Umbilical cord (tissue), 2 donors: ENCODE measurements at places on chromosomes 3 and 15. TPM values are rescaled to one million over a fixed set of nuclear protein-coding genes. Genes with fewer than 3 reads are reported as not detected.
A peak's percentile ranks its signal among the peaks of the same experiment; 100 is the strongest.

- peak; percentile 86 for DNase-seq
Measured at GRCh38 chr3:32493437-32494414, 8.9 kb downstream of the CMTM6 start.

- peak; percentile 75 for DNase-seq
Measured at GRCh38 chr15:85854345-85855097, 59.8 kb upstream of the KLHL25 start.

- DNase-seq, result no peak
Measured at GRCh38 chr15:75995611-75996010, 16.6 kb downstream of the NRG4 start.

DNA sequence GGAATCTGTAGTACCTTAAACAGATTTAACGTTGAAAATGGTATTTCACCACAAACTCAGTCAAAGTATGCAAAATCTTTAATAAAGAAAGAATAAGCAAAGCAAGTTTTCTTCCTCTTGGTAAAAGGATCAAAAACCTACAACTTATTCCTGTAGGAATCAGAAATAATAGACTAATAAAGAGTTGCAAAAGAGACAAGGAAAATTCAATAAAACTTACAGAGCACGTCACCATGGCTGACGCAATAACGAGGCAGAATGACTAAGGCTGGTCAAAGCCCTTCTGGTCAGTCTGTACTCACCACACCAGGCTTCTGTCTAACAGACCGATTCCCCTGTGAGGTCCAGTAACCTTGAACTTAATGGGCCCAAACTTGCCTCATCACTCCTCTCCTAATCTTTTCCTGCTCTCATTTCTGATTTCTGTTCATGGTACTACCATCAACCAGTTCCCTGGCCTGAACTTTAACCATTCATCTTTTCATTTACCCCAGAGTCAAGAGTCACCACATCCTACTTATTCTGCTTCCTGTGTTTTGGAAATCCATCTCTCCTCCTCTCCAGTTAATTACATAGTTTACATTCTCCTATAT is 5.0 kb downstream of the MASP1 start:
- DNase-seq, result no peak

GRCh38 chr3:173140986-173141385 is at the start of gene SPATA16:
TSS of gene SPATA16 (minus strand) at chr3:173141235. CDS start at chr3:173117731, 23,504 bp downstream.
- DNase-seq, result no peak

GRCh38 chr3:108493862-108494261 is 16.5 kb downstream of the MYH15 start:
- DNase-seq, result no peak

- DNase-seq, result no peak
Measured at GRCh38 chr15:73324496-73325170, 44.1 kb downstream of the HCN4 start.

DNA sequence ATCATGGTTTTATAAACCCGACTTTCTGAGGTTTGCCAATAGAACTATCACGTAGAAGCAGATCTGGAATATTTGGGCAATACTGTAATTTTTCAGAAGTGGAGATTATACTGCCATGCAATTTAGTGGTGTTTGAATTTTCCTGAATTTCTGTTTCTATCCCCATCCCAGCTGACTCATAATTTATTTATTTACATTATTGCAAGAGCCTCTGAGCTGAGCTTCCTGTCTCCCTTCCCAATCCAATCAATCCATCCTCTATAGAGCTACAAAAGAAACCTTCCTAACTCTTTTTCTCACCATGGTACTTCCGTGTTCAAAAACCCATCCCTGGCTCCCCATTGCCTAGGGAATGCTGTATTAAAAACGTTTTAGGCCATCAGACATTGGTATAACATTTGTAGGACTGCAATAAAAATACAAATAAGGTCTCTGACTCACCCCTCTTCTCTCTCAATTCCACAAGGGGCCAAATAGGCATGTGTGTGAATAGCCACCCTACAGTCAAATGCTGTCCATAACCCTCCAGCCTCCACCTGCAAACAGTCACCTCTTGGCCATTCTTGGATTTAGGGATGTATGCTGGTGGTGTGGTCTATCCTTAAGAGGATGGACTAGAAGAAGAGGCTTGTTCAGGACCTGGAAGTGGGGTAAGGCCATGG is 190.7 kb downstream of the CD47 start:
- DNase-seq, result no peak

The LARP6 gene
- total RNA-seq, result 34.7 TPM

The TRIM59 gene
- total RNA-seq, result 20.2 TPM

- DNase-seq, result no peak
Measured at GRCh38 chr3:152885076-152885475, 50.1 kb downstream of the P2RY1 start.

- no peak for DNase-seq
Measured at GRCh38 chr3:100609963-100610362, 562 bp downstream of the ADGRG7 start.

DNA sequence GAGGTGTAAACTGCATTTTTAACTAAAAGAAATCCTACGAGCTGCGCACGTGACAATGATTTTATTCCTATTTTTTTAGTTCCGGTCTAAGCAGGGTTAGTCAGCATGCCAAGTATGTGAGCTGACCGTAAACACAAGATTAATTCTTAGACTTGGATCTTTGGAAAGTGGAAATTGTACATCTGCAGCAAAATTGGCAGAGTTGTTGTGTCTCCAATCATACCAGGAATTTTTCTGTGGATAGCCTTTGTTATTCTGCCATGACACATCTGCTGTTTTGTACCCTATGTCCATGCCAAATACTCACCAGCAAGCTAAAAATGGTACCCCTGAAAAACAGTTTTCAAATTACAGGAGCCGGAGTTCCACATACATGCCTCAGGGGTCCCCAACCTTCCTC is 562.5 kb downstream of the UNC13C start:
- peak; percentile 34 for DNase-seq

DNA sequence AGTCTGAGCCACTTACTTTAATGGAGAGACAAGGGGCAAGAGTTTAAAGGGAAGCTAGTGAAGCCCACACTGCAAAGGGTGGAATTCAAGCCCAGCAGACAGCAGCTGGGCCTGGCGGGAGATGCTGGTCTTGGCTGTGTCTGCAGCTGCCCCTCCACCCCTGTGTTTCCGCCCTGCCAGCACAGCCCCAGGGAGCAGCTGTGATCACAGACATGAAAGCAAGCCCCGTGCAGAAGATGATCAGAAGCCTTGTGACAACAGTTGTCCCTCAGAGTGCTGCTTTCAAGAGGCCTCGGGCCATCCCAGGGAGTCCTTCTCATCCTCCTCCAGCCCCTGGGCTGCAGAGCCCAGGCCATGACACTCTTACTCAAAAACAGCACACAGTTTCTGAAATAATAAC is 24.1 kb upstream of the SLC6A1 start:
- no peak for DNase-seq

DNA sequence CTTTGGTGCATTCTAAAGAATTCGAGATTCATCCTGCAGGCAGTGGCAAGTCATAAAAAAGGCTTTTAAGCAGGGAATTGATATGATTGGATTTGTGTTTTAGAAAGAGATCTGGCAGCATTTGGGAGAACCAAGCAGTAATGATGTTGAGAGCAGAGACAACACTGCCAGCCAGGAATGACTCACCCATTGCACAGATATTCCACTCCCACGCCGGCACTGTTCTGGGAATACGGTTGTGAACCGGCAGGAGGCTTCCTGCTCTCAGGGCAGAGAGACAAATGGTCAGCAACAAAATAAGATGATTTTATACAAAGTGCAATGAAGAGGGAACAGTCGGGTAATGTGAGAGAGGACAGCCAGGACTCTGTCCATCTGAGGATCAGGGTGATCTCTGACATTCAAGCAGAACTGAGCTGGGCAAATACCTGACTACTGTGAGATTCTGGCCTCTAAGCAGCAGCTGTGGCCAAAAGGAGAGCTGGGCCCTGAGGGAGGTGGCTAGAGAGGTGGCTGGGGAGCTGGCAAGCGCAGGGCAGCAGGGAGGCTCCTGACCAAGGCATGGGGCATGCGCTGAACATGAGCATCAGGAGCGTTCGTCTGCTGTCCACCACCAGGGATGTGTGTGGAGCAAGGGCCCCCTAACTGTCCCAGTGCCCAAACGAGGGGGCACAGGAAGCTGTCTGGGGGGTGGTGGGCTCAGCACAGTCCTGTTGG is 56.1 kb upstream of the PLXNA1 start:
- DNase-seq, result peak; percentile 21

GRCh38 chr15:59532770-59533379 is 78.7 kb upstream of the GCNT3 start:
- DNase-seq, result peak; percentile 43

The DUOX1 gene
- total RNA-seq, result 5.8 TPM

DNA sequence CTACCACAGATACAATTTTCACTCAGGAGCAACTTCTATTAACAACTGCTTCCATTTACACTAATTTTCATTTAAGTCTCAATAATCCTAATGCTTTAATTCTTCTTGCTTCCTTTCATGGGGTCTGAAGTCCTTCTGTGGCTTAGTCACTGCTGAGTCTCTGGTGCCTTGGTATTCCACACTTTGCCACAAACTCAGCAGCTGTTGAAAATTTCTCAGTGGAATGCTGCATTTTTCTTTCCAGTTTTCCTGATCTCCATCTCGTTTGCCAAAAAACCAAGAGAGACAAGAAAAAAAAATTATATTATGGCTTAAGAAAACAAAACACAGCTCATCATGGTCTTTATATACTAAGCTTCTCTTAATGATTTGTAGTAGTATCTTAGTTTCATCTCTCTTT is 269.2 kb upstream of the AZI2 start:
- no peak for DNase-seq

DNA sequence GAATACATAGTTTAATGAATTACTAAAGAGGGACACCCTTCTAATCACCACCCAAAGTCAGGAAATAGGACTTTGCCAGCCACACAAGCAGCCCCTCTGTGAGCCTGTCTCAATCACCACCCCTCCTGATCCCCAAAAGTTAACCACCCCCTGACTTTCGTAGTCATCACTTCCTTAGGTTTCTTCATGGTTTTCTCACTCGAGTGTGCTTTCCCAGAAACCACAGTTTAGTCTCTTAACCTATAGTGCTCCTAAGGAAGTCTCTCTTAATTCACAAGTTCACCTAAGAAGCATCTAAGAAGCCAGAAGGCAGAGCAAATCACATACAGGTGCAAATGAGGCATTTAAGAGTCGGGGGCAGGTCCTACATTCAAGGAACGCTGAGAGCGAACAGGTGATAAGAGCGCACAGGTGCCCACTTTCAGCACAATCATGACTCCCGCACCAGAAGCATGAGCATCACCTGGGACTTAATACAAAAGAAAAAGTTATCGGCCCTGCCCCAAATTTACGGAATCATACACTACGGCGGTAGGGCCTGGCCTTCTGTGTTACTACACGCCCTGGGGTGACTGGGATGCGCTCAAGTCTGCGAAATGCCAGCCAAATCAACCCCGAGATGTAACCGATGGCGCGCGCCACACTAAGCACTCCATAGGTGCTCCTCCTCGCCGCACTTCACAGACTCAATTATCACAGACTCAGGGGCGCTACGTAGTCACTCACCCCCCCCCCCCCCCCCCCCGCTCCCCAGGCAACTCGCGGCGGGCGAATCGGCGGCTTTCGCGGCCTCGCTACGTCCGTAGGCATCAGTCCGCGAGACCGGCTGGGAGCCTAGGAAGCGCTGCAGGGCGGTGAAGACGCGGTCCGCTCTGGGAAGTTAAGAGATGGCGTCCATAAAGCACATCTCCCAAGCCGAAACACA is 815 bp downstream of the ULK4 start:
- no peak for DNase-seq

The SERPINI2 gene
- 3.1 TPM for total RNA-seq

The DUOXA2 gene
- total RNA-seq, result 3.9 TPM

GRCh38 chr3:18657858-18658820 is 233.0 kb upstream of the SATB1 start:
- DNase-seq, result no peak

- peak; percentile 88 for DNase-seq
Measured at GRCh38 chr3:150345021-150345538, 63.0 kb upstream of the TSC22D2 start.

The LNP1 gene
- 2.4 TPM for total RNA-seq

DNA sequence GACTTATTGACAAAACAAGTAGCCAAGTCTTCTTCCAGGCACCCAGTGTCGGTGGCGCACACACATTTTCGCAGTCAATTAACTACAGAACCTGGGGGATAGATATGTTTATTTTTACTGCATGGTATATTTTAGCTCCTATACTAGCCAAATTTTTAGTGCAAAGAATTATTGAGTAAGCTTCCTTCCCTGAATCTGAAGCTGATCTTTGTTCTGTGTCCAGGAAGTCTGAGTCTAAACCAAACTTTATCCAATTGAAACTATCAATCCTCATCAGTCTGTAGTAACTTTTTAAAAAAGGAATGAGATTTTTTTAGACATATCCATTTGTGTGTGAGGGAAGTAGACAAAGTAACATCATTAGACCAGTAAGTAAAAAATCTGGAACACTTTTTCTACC is 133.1 kb downstream of the GADL1 start:
- DNase-seq, result no peak

GRCh38 chr15:101024073-101024695 is 105.0 kb downstream of the LRRK1 start:
- peak; percentile 74 for DNase-seq

DNA sequence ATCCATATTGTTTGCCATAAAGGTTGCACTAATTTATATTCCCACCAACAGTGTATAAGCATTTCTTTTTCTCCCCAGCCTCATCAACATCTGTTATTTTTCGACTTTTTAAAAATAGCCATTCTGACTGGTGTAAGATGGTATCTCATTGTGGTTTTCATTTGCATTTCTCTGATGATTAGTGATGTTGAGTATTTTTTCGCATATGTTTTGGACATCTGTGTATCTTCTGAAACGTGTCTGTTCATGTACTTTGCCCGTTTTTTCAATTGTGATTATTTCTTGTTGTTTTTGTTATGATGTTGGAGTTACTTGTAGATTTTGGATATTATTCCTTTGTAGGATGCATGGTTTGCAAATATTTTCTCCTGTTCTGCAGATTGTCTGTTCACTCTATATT is 46.5 kb downstream of the TP63 start:
- DNase-seq, result no peak

DNA sequence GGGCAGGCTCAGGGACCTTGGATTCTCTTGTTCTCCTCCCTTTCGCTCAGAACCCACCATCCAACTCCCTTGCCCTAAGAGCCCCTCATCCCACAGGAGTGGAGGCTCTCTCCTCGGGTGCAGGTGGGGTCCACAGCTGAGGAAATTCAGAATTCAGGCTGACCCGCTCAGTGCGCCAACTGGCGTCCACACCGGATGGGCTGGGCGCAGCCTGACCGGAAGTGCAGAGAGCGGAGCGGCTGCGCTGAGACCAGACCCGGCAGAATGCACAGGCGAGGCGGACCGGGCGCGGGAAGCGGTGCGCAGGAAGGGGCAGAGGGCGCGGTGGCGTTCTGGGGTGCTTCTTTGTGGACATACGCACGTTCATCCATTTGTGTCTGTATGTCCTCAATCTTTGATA is 210.4 kb upstream of the NDN start:
- DNase-seq, result peak; percentile 19

The GMNC gene
- 4.8 TPM for total RNA-seq

DNA sequence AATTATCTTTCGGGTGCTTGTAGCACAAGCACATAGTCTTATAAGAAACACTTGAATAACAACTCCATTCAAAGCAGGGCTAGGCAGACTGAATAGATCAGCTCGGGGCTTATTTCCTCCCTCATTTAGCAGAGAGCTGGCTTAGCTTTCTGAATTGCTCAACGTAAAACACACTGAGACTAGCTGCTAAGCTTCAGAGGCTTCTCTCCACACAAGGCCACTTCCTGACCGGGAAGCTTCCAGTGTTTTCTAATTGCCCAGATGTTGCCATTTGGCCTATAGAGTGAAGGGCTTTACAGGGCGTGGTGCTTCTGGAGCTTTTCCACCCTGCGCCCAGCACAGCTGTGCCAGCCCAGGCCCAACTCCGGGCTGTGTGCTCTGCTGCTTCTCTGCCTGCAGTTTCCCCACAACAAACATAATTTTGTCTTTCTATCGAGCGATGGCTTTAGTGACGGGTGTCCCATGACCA is 16.6 kb downstream of the FAM240A start:
- DNase-seq, result peak; percentile 85

The HIGD2B gene
- total RNA-seq, result not detected
